Activated CD8-positive, alpha-beta memory T cell treated with anti-CD3 and anti-CD28 coated beads, Interleukin-2, amount 10 ng/mL, durations not matched to agents 7 days and 5 days (primary cell): ENCODE measurements at places on chromosomes 16 and 17. TPM values are rescaled to one million over a fixed set of nuclear protein-coding genes. Genes with fewer than 3 reads are reported as not detected.

The CA5A gene
- total RNA-seq = not detected

The NOD2 gene
- total RNA-seq = 10.7 TPM

The CCL2 gene
- 0.73 TPM for total RNA-seq

The IKZF3 gene
- 119 TPM for total RNA-seq

The CSH1 gene
- total RNA-seq = not detected

The CSH2 gene
- not detected for total RNA-seq

The DNAH17 gene
- total RNA-seq = not detected

The MRPL45 gene
- 22.3 TPM for total RNA-seq

The GRB2 gene
- 179 TPM for total RNA-seq

DNA sequence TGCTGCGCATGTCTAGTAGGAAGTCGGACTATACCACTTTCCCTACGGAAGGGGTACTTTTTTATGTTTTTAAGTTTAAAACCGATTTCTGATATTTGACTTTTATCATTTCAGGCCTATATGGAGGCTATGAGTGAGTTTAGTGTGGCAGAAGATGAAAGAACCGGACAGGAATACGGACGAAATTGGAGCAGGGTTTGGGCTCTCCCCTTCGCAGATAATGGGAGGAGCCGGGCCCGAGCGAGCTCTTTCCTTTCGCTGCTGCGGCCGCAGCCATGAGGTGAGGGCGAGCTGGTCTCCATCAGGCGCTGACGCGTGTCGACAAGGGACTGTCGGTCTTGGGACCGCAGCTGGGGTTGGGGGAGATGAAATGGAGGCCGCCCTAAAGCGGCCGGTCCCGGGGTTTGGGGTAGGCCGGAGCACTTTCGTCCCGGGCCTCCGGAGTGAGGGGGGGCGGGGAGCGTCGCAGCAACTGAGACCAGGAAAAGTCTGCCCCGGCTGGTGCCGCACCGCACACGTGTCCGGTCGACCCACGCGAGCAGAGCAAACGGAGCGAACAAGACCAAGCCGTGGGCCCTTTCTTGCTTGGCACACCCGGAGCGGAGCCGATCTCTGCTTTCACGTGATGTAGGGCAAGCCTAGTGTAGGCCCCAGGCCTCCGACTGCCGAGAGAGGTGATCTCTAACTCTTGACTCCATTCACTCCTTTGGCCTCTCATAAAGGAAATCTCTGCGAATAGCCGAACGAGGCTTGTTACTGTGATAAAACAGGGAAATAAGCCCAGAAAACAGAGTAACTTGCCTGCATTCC lies at the start of gene RPL19:
RPL19 (plus strand) TSS at position 214 of the 810 bp plus-strand sequence; CDS start at position 276, 62 bp downstream.
- peak; percentile 89 for DNase-seq

- no peak for DNase-seq
Measured at GRCh38 chr17:29129731-29130130, 50.5 kb downstream of the MYO18A start.

- no peak for DNase-seq
Measured at GRCh38 chr17:78884148-78884825, 18.7 kb downstream of the CEP295NL start.

- no peak for DNase-seq
Measured at GRCh38 chr17:883586-883962, 96.0 kb downstream of the NXN start.

GRCh38 chr17:77814091-77814772 lies 144.3 kb upstream of the TNRC6C start:
- DNase-seq = no peak

- no peak for DNase-seq
Measured at GRCh38 chr16:2364638-2365210, 24.2 kb upstream of the ABCA3 start.

GRCh38 chr17:19313746-19314651 lies 48.5 kb downstream of the B9D1 start:
- no peak for DNase-seq

GRCh38 chr16:86231996-86232350 lies 278.4 kb upstream of the FOXF1 start:
- no peak for DNase-seq

- DNase-seq = no peak
Measured at GRCh38 chr17:4234401-4234800, 29.4 kb downstream of the ANKFY1 start.

DNA sequence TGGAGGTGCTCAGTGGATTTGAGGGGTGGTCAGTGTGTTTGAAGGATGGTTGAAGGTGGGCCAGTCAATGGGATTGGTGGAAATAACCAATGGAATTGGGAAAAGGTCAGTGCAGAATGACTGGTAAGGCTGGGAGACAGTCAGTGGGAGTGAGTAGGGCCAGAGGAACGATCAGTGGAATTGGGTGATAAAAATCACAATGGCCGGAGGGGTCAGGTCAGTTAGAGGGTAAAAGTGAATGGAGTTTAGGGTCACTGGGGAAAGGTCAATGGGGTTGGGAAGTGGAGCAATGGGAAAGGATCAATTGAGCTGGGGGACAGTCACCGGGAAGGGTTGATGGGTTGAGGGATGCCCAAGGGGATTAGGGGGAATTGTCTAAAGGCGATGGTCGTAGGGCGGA lies 11.0 kb upstream of the RAB5C start:
- DNase-seq = no peak

GRCh38 chr16:4261557-4262172 lies 11.2 kb downstream of the TFAP4 start:
- peak; percentile 44 for DNase-seq

DNA sequence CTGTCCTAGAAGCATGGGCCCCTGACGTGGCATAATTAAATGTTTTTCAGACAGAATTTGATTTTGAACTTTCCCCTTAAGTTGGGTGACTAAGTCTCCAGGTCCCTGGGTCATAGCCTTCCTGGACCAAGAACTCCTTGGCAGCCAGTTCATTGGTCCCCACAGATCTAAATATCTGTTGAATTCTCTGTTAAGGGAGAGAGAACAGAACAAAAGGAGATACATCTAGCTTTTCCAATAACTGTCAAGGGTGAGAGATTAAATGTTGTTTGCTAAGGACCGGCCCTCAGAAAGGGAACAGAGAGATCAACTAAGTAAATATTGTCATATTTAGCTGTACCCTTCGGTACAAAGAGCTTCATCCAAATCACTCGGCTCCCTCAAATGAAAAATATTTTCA lies 78.2 kb upstream of the NOL11 start:
- no peak for DNase-seq

- peak; percentile 71 for DNase-seq
Measured at GRCh38 chr17:18257982-18258355, 569 bp downstream of the FLII start.

DNA sequence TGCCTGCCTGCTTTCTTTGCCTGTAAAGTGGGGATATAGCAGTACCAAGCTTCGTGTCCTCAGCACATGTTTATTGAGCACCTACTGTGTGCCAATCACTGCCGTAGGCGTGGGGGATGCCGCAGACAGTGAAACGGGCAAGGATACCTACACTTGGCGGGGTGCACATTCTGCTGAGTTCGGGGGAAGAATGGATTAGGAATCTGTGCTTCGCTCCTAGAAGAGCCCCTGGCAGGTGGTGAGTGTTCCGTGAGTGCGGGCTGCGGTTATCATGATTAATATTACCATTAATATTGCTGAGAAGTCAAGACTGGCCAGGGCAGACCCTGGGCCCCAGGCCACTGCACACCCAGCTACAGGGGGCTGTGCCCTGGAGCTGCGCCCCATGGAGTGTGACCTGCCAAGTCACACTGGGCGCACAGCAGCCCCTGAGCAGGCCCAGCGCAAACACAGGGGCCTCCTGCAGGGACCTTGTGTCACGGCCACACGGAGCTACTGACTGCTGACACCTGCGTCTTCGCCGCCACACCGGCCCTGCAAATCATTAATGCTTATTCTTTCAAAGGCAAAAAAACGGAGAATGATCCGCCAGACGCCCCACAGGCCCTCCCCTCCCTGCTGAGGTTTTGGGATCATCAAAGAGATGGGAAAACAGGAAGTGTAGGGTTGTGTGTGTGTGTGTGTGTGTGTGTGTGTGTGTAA lies 213.4 kb upstream of the GSE1 start:
- DNase-seq = no peak

GRCh38 chr17:1122533-1123392 lies 57.0 kb downstream of the ABR start:
- peak; percentile 89 for DNase-seq

DNA sequence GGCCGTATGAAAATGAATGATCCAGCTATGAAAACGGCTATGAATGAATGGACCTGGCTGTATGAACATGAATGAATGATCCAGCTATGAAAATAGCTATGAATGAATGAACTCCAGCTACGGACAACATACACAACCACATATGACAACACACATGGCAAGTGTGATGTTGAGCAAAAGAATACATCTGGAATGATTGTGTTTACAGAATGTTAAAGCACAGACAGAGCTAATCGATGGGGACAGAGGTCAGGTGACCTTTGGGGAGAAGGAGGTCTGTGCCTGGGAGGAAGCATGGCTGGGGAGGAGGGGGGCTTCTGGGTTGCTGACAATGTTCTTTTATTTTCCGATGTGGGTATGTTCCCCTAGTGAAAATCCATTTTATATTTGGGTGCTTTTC lies 174.0 kb upstream of the WSCD1 start:
- DNase-seq = no peak

GRCh38 chr17:48609033-48609432 lies 1.8 kb downstream of the HOXB7 start:
- no peak for DNase-seq

DNA sequence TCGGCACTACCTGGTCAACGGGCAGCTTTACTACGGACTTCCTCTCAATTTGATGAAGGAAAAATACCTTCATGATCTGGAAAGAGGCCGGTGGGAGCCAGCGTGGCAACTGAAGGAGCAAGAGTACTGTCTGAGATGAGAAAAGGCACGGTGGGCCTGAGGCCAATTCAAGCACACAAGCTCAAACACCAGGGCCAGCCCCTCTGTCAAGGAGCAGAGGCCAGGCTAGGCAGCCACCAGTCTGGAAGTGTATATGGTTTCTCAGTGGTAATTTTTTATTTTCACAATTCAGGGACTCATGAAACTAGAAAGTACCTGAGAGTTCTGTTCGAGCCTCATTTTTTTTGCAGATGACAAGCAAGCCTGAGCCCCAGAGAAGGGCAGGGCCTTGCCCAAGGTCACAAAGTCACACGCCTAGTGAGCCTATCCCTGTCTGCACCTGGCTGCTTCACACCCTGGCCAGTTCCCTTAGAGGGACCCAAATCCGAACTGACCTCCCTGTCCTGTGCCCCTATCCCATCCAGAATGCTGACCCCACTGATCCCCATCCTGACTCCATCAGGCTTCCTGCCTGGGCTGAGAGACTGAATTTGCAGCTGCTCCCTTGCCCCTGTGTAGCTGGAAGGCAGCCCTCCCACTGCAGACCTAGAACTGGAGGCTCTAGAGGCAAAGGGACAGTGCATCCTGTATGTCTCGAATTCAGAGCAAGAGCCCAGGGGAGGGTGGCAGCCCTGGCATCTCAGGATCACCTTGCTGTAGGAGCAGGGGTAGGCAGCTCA lies 4.8 kb upstream of the TBX2 start:
- no peak for DNase-seq

DNA sequence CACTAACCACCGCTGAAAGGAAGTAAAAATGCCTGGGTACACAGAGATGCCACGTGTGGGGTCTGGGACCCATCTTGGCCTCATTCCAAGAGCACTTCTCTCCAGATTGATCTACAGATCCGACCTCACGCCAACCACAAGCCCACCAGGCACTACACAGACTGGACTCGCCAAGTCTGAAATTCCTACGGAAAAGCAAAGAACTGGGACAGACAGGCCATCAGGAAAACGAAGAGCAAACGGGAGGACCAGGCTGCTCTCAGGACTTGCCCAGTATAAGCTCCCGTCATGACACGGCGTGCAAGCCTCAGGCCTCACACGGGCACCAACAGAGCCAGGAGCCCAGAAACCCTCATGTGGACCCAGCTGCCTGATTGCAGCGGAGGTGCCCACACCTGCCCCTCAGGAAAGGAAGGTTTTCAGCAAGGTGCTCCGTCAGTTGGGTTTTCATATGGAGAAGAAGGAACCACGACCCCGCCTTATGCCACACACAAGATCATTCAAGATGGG lies 20.1 kb upstream of the C16orf95 start:
- DNase-seq = no peak

DNA sequence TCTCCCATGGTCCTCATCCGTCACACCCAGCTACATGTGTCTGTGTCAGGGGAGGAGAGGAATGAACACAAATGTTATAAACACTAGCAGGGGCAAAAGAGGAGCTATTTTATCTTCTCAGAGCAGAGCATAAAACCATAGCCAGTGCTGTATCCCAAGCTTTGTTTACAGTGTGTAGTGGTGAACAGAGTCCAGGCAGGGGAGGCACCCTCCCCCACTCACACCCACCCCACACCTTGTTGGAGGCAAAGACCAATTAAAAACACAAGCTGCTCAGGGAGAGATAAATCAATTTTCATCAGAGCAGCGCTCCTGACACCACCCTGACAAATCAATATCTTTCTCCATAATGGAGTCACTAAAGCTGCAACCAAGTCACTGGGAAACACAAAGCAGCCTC lies 132.6 kb upstream of the CCL2 start:
- no peak for DNase-seq

- DNase-seq = no peak
Measured at GRCh38 chr17:45038728-45039634, 12.5 kb downstream of the DCAKD start.

- DNase-seq = no peak
Measured at GRCh38 chr17:44777394-44778348, 18.9 kb downstream of the ADAM11 start.

GRCh38 chr17:4097165-4097960 lies 45.5 kb downstream of the ZZEF1 start:
- no peak for DNase-seq

GRCh38 chr16:76963614-76964315 lies 227.2 kb upstream of the MON1B start:
- no peak for DNase-seq

- no peak for DNase-seq
Measured at GRCh38 chr16:35185366-35186044, 1726.1 kb downstream of the TP53TG3F start.

DNA sequence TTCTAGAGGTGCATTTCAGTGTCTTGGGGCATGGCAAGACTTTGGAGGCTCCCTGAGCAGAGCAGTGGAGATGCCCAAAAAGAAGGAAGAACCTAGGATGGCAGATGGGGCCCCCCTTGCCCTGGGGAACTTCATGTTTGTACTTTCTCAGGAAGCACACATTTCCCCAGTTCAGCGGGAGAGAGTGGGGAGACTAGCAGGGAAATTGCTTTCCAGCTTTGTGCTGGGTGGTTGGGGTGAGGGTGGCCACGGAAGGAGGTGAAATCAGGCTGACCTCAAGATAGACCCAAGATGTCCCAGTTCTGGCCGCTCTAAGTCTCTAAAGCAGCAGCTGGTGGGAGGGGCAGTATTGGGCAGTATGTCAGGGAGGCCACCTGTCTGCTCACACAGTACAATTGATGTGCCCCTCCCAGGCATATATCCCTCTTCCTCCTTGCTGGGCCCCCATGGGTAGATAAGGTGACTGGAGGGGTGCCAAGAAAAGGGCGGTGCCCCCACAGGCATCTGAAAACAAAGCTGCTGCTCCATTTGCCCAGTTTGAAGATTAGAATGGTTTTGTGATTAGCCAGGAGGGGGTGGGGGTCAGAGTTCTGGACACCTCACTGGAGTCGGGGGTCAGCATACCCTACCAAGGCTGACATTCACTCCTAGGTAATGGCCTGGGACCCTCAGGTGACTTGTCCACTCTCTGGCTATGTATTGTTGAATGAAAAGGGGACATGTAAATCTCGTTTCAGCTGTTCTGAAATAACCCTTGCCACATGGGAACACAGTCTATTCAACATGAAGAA lies 17.1 kb upstream of the NAGLU start:
- DNase-seq = no peak
